K562 (cell line): ENCODE measurements at places on chromosomes 4 and X.

GRCh38 chrX:57445076-57445475, 146.7 kb upstream of the ZXDB start:
- DNase-seq: no peak

DNA sequence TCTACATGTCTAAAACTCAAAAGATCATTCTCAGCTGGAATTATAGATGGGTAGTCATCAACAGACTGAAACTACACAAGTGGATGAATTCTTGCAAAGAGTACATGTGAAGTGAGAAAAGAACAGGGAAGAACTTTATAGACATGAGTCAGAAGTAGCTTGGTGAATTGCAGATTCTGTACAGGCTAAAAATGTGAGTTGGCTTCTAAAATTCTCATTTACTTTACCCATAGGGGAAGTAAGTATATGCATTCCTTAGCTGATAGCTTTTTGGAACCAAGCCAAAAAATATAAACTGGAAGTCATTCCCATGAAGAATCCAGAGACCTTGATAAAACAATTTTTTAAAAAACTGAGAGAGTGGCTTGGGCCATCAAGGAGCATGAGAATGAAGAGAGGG, 584.2 kb upstream of the FTHL17 start:
- DNase-seq: no peak

DNA sequence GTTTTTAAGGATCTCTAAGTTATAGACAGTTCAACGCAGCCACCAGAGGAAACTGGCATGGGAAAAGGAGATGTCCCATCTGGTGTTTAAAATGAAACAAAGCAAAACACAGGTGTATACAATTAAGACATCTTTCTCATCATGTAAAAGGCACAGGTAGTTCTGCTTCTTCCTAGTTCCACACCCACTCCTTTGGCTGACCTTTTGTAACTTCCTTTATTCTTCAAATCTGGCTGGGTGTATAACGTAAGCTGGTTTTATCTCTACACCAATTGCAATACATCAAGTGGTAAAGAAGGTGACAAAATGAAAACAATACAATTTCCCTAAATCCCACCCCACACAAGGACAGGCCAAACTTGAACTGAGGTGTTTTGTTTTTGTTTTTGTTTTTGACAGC, 27.3 kb upstream of the FBXW7 start:
- no peak for DNase-seq

DNA sequence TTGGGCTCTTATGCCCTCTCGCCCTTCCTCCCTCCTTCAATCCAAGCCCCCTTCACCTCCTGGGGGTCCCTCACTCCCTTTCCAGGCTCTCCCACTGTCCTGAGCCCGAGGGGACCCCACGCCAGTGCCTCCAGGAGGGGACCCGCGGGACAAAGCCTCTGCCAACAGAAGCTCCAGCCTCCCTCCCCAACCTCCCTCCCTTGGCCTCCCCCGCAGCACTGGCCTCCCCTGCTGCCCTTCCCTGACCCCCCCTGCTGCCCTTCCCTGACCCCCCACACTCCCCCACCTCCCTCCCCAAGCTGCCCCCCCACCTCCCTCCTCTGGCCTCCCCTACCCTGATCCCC, 71.0 kb upstream of the MXD4 start:
- no peak for DNase-seq

DNA sequence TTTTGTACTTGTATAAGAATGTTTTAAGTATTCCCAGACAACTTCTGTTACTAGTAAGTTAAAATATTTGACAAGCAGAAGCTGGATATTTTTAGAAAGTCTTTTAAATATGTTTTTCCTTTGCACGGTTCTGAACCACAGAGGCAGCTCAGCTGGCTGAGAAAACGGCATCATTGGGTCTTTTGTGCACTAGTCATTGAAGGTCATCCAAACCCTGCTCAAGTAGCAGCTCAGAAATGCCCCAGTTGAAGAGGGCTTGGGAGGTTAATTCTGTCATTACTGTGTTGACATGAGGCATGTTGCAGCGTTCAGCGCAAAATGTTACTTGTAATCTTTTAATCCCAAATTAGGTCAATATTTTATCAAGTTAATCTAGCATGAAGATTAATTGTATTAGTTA, 383.7 kb upstream of the FAM241A start:
- DNase-seq: no peak

DNA sequence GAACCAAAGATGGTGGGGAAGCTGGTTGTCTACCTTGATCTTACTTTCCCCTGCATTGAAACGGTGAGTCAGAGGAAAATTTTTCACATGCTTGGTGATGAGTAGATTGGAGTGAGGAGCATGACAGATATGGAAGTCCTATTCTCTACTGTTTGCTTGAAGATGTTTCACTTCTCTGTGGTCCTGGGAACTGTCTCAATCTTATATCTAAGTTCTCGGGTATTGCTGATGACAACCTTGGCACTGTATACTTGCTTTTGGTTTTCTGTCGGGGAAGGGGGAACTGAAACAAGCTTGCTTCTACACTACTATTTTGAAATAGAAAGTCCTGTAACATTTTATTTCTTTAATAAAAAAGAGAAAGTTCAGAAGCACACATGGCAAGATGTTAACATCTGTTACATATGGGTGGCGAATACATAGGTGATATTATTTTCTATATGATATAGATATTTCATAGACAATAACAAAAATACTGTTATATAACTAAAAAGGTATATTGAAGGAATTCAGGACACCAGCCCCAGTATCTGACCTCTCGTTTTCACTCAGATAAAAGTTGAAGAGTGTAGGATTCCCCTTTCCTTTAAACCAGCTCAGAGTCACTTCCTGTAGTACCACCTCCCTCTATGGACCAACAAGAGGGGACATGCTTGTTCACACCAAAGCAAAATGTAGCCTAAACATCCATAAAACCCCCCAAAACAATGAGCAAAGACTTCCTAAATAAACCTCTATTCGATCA, 88.8 kb downstream of the FMR1NB start:
- no peak for DNase-seq

DNA sequence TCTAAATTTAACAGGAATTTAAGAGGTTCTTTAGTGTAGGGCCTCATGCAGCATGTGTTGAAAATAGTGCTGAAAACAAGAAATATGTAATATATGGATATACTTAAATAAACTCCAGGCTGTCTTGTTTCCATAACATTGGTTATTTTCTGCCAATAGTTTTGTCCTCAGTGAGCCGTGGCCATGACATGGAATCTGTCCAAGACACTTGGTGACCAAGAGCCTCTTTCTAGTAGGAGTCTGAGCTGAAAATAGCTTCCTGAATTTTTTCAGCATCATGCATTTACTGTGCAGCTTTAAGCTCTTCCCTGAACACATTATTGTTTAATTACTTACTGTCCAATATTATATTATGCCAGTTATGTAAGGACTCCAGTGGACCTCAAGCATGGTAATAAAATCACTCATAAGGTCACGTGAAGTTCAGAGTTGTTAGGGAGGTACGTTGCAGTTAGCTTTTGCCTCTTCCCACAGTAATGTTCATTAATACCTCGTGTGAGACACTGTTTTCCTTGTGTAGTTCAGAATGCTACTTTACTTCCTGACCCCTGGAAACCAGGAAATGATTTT, 488.2 kb downstream of the GRID2 start:
- DNase-seq: no peak

DNA sequence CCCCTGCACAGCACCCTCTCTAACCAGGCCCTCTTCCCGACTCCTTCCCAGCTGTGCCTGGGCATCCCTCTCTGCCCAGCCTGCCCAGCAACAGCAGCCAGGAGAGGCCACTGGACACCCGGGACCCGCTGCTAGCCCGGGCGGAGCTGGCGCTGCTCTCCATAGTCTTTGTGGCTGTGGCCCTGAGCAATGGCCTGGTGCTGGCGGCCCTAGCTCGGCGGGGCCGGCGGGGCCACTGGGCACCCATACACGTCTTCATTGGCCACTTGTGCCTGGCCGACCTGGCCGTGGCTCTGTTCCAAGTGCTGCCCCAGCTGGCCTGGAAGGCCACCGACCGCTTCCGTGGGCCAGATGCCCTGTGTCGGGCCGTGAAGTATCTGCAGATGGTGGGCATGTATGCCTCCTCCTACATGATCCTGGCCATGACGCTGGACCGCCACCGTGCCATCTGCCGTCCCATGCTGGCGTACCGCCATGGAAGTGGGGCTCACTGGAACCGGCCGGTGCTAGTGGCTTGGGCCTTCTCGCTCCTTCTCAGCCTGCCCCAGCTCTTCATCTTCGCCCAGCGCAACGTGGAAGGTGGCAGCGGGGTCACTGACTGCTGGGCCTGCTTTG, 1.1 kb downstream of the AVPR2 start:
- no peak for DNase-seq

GRCh38 chr4:1412376-1413203, 6.3 kb upstream of the NKX1-1 start:
- DNase-seq: no peak

DNA sequence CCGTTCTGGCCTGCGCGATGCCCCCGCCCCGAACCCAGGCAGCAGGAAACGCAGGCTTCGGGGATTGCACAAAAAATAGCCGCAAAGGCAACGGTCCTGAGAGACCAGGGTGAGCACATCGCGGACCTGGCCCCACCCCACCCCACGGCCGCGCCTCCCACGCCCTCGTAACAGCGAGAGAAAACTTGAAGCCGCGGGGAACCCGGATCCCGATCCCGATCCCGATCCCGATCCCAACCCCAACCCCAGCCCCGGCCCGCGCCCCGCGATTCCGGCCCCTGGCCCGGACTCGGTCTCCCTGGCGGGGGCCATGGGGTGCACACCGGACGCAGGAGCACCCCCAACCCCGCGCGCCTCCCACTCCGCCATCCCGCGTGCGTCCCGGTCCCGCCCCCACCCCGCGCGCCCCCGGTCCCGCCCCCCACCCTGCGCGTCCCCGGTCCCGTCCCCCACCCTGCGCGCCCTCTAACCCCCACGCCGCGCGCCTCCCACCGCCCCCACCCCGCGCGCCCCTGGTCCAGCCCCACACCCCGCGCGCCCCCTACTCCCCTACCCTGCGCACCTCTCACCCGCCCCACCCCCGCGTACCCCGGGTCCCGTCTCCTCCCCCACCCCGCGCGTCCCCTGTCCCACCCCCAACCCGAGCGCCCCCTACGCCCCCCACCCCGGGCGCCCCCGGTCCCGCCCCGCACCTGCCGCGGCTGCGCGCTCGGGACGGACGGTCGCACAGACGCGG, 29.0 kb downstream of the NOP14 start:
- peak; percentile 67 for DNase-seq

DNA sequence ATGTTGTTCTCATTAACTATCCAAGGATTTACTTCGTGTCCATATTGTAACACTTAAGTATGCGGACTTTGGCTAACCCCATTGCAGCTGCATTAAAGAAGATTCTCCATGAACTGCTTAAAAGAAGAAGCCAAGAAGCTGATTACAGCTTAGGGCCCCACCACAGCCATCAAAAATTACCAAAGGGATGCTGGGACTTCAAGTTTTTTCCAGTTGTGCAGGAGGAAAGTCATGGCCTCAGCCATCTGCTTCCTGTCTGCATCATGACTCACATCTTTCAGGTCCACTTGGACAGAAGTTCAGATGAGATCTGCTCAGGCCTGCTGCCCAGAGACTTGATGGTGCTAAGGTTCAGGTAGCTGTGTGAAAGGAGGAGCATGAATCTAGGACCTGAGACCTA, 38.8 kb upstream of the CAPN6 start:
- no peak for DNase-seq

DNA sequence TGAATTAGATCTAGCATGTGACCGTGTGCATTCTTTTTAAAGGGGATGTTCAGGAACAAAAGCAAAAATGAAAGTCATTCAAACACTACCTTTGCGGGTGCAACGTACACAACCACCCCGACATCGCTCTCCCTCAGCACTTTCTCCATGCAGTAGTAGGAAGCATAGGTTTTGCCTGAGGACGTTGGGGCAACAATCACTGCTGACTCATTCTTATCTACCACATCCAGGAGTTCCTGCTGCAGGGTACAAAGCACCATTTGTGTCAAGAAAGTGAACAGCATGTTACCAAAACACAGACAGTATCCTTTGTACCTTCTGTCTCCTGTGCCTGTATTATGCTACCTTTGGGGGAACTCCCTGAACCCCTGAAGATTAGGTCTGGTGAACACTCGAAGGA, 58.6 kb downstream of the DDX60L start:
- DNase-seq: peak; percentile 67

DNA sequence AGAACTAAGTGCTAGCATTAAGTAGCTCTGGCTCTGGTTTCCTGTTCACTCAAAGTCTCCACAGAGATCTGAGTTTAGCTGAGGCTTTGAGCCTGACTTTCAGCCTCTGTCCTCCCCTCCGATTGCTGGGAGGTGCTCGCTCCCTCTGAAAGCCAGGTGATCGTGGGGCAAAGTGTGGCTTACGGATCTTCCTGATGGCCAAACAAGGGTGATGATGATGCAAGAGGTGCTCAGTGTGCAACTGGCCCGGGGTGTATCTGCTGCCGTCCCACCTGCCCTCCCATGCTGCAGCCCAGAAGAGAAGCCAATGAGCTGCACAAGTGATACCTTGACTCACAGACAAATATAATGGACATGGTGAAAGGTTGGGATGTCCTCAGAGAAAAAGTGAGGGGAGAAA, 169.2 kb upstream of the TBC1D9 start:
- no peak for DNase-seq

GRCh38 chr4:81459228-81459627, 12.5 kb downstream of the RASGEF1B start:
- no peak for DNase-seq

GRCh38 chrX:104288961-104289360, 34.2 kb upstream of the ESX1 start:
- DNase-seq: no peak

DNA sequence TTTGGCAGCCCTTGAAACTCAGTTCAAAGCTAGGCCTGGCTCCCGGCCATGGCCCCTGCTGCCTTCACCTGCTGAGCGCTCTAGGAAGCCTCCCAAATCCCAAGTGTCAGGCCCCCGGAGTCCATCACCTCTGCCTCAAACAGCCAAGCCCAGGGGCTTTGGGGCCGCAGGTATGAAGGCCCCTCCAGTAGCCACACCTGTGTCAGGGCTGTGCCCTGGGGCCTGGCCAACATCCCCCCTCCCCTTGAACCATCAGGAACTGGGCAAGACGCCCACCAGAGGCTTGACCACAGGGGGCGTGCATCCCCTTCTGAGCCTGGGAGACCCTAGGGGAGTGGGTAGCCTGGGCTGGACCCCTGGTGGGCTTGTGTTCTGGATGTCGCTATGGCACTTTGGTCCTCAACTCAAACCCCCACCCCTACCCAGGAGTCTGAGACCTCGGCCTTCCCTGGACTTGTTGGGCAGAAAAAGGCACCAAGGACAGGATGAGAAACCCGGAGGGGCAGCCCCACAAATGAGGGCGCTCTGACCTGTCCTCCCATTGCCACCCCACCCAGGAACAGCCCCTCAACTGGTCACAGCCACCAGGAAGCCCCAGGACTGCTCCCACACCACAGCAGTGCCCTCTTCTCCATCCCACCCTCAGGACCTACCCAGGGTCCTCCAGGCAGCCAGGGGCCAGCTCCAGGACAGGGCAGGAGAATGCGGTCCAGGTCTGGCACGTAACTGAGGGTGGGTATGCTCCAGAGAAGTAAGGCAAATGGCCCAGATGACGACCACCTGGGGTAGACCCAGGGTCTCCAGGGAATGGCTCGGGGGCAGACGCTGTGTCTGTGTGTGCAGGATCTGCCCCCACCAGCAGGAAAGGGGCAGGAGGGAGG, 4.2 kb upstream of the SLBP start:
- DNase-seq: no peak
